ENCODE measurements at places on chromosomes 2 and 18. TPM values are rescaled to one million over a fixed set of nuclear protein-coding genes. Genes with fewer than 3 reads are reported as not detected.
A peak's percentile ranks its signal among the peaks of the same experiment; 100 is the strongest.

- no peak for DNase-seq
Observed at GRCh38 chr2:99598441-99598840, 108.6 kb upstream of the REV1 start.

DNA sequence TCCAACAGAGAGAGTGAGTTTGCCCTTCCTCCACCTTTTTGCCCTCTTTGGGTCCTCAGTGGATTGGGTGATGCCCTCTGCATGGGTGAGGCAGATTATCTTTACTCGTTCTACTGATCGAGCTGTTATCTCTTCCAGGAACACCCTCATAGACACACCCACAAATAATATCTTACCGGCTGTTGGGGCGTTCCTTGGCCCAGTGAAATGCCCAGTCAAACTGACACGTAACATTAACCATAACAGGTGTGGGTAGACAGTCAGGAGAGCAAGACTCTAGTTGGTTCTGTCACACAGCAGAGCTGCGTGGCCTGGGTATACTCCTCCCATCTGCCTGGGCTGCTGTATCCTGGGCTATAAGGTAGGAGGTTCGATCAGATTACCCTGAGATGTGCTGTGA lies 144.1 kb downstream of the AGAP1 start:
- no peak for DNase-seq

- no peak for DNase-seq
Observed at GRCh38 chr18:41072946-41073345, 882.1 kb upstream of the PIK3C3 start.

Gene HOXD13
- total RNA-seq, result not detected

DNA sequence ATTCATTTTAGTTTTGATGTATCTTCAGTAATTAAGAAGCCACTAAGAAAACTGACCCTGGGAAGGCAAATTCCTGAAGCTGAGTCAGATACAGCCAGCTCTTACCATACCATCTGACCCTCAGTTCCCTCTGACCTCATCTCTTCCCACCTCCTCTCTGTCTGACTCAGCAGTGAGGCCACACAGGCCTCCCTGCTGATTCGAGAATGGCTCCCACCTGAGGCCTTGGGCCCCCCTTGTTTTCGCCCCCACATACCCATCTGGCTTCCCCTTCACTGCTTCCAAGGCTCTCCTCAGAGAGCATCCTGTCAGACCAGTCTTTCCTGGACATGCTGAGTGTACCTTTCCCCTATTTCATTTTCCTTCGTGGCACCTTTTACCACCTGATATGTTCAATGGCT lies 71.0 kb upstream of the CYP1B1 start:
- no peak for DNase-seq

DNA sequence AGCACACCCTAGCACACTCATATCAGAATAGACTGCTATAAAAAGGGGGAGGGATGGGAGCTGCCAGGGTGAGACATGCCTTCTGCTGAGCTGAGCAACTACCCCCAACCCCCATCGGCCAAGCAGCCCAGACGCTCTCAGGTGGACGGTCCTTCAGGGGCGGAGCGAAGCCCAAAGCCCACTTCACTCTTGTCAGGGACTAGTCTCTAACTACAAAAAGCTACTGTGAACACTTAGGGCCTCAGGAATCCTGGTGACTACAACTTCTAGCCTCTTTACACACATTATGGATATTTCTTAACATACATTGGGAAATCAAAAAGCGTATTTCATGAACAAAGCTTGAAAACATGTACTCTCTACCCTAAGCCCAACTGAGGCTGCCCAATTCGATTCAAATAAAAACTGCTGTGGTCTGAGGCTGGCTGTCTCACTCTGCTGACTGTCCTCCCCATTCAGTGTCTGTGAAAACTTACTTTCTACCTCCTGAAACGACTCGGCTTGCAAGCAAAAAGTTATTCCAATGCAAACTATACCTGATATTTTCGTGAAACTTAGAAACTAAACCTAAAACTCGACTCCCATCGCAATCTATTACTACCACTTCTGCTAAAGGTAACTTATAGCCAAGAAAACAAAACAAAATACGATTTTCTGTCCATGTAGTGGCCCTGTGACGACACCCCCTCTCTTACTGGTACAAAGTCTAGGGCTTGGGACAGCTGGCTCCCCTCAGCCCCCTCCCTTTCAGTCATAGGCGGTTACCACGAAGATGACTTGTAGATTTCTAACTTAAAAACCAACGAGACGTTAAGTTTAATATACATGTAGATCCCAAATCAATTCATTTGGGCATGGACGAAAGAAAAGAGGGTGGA lies 1.2 kb downstream of the SERTAD2 start:
- peak; percentile 50 for DNase-seq

Gene ERFE
- total RNA-seq, result 10.2 TPM

GRCh38 chr18:64566456-64566855 lies 417.6 kb upstream of the LINC00305 start:
- no peak for DNase-seq

Gene SRD5A2
- not detected for total RNA-seq

Gene RMDN2
- 3.1 TPM for total RNA-seq

GRCh38 chr2:189014449-189015138 lies 40.4 kb downstream of the COL3A1 start:
- DNase-seq, result no peak

Gene OTOS
- total RNA-seq, result not detected
